Endodermal cell (in vitro differentiated cells): ENCODE measurements at places on chromosomes 5 and 9.
A peak's percentile ranks its signal among the peaks of the same experiment; 100 is the strongest.

GRCh38 chr9:108095496-108095895 is 605.9 kb upstream of the KLF4 start:
- DNase-seq: no peak

DNA sequence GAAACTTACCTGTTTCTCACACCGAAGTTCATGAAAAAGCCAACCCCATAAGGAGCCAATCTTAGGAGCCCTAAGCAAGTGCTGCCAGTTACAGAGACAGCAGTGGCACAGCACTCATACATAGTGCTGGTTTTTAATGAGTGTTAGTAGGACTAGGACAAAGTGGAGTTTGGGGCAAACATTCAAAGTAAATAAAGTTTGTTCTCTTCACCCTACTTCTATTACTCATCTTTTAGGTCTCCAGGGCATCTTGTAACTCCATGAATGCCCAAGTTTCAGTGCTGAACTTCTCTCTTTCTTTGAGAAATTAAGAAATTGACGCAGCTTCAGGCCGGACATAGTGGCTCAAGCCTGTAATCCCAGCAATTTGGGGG is 584.7 kb downstream of the EBF1 start:
- no peak for DNase-seq

DNA sequence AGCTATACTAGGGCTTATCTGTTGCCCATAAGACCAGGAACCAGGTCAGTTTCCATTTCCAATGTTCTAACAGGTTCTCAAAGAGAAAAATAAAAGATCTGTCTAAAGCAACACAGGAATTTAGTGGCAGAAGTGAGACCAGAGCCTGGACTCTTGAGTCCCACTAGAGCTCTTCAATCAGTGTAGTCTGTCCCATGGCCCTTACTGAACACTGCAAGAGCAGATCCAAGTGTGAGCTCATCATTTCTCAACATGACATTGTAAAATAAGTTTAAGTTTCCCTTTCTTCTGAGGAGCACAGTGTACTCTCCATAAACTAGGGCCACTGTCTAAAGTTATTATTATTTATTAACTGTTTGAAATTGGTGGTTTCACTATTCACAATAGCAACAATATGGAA is 8.6 kb upstream of the PAPPA start:
- no peak for DNase-seq

DNA sequence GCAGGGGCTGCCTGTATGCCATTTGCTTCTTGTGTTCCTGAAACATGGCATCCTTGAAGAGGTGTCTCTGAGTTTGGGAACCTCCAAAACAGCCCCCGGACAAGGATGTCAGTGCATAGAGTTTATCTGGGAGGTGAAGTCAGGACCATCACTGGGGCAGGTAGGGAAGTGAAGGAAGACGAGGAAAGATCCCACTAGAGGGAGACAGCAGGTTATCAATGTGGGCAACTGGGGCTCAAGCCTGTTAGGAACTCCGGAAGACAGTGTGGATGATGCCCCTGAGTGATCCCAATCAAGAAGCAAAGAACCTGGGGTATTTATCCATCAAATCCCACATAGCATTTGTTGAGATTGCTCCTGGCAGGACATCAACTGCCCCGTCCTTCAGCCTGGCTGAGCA is 233.1 kb downstream of the AGTPBP1 start:
- peak; percentile 65 for DNase-seq

DNA sequence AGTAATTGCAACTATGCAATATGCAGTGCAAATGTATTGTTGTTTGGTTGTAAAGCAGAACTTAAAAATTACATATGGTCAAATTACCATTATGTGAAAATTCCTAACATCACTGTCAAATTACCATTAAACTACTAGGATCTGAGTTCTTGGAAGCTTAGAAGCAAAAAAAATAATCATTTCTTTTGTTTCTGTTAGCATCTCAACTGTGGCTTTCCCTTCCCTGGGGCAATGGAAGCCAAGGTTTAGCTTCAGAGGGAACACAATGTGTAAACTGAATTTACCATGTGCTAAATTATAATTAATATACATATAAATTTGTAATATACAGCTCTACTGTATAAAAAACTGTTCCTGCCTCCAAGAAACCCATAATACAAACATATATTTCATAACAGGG is 159.4 kb downstream of the GNAQ start:
- DNase-seq: no peak

GRCh38 chr9:77743386-77743785 is 95.3 kb upstream of the GNA14 start:
- DNase-seq: no peak

GRCh38 chr9:129724456-129725190 is 28.2 kb downstream of the PTGES start:
- no peak for DNase-seq

- no peak for DNase-seq
Observed at GRCh38 chr9:123255718-123256117, 12.7 kb downstream of the STRBP start.

DNA sequence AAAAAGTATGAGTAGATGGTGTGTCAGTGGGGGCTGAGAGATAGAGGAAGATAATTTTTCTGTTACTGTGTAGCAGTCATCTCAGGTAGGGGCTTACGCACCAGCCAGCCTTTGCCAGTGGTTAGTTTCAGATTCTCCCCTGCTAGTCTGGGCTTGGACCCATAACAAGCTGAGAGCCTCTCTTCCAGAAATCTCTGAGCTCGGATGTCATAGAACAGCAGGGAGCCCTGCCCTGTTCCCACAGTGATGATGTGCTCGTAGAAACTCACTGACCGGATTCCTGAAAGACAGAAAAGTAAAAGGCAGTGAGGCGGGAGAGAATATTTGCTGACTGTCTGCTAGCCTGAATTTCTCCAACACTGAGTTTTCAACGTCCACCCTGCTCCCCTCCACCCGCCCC is 37.2 kb downstream of the DCAF12 start:
- DNase-seq: no peak
